Activated CD4-positive, alpha-beta T cell treated with anti-CD3 and anti-CD28 coated beads, Interleukin-2, amount 10 ng/mL, durations not matched to agents 7 days and 5 days (primary cell): ENCODE measurements at places on chromosomes 3 and 15. TPM values are rescaled to one million over a fixed set of nuclear protein-coding genes. Genes with fewer than 3 reads are reported as not detected.

GRCh38 chr3:10601151-10601856 is 95.9 kb upstream of the ATP2B2 start:
- no peak for DNase-seq

DNA sequence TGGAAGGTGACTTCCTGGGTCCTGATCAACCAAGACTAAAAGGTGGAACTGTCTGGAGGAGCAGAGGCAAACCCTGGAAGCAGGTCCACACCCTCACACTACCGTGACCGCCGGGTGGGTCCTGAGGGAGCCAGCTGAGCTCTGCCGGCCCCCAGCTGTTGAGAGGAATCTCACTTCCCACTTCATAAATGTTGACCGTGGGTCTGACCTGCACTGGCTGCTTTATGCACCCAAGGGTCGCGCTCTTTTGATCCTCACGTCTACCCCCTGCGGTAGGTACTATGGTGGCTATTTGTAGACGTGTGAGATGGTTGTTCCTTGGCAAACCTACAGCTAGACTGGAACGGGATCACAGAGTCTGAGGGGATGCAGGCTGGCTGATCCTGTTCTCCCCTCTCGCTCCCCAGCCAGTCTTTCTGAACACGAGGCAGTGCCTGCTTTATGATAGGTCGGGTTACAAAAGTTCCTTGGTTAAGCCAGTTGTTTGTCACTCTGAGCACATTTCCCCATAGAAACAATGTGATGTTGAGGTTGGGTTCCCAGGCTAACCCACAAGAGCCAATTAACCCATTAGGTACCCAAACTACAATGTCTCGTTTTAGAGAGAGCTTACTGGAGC is 113.0 kb upstream of the ETV5 start:
- DNase-seq = no peak

GRCh38 chr3:139519998-139520737 is 19.4 kb downstream of the RBP1 start:
- no peak for DNase-seq

DNA sequence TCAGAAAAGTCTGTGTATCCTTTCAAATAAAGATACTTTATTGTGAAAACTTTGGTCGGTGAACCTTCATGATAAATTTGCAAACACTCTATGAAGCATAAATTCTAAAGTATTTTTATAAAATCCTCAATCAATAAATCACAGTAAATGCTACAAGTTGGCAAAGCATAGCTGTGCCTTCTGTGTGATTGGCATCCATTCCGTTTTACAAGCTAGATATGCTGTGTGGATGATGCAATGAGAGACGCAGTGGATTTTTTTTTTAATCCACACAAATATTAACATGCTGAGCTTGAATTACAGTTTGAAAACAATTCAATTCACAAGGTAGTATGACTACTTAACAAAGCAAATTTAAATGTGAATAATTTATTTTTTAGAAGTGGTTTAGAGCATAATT is 937.2 kb downstream of the ZPLD1 start:
- DNase-seq = no peak

DNA sequence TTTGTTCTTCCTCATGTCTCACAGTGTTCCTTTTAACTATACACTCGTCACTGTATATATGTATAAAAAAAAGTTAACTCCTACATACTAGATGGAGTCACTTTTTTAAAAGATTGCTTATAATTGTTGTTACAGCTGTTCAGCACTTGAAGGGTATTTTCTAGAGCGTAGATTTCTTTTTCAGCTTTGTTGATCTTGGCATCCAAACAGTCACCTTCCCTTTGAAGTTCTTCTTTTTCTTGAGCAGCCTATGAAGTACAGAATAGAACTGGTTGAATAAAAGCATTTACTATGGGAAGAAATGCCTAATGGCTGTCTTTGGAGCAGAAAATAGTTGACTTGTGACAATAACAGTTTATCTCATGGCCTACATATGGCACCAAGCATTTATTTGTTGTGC is 17.8 kb downstream of the TTC14 start:
- DNase-seq = no peak

- DNase-seq = no peak
These were observed 30.8 kb downstream of the GALNT15 start for GRCh38 chr3:16205156-16205870.

GRCh38 chr15:74207652-74208440 is 5.3 kb upstream of the STRA6 start:
- no peak for DNase-seq

GRCh38 chr15:88707771-88708654 is 69.2 kb downstream of the ISG20 start:
- no peak for DNase-seq

DNA sequence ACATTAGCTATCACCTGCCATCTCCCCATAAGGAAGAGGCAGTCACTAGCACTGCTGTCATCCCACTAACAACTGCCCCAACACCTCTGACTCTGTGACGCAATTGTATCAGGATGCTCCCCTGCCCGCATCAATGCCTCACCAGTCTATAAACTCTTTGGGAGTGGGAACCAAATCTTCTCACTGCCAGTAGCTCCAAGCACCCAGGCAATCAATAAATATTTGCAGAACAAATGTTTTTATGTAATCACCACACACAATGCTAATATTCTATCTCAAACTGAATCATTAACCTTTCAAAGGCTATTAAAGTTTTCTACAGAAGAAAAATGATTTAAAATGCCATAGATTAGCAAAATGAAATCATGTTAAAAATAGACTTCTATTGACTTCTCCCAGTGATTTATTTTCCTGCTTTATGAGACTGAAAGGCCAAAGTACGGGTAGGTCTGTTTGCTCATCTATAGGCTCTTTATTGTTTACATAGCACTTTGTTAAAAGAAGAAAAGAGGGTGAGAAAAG is 131.3 kb downstream of the PLD1 start:
- no peak for DNase-seq

DNA sequence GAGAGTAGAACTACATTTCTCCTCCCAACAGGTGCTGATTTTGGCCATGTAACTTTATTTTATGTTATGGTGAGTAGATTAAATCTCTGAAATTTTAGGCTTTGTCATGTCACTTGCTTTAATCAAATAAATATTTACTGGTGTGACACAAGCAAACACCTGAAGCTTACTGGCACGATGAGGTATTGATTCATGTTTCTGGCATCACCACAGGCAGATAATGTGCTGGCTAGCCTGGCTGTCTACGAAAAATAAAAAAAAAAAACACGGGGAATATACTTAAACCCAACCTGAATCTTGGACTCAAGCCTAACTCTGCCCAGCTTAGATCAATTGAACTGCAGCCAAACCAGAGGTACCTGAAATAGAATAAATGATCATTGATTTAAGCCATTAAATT is 65.6 kb upstream of the CADM2 start:
- DNase-seq = no peak

DNA sequence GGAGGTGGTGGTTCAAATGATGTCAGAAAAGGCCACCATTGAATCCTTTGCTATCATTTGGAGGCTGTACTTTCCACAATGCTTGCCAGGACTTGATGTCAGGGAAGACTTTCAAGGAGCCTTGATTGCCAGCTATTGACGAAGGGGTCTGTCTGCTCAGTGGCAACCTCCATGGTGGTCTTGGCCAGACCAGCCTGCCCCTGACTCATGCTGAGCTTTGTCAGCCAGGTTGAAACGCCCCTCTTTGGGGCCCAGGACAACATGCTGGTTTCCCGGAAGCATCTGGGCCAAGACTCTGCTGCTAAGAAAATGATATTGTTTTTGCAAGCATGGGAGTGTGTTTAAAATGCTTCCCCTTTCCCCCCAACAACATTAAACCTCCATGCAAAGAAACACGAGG is 26.7 kb downstream of the CGNL1 start:
- no peak for DNase-seq

- DNase-seq = no peak
These were observed 126.0 kb downstream of the FMN1 start for GRCh38 chr15:33068511-33068990.

- DNase-seq = no peak
These were observed 7.8 kb upstream of the DAG1 start for GRCh38 chr3:49462222-49462621.

DNA sequence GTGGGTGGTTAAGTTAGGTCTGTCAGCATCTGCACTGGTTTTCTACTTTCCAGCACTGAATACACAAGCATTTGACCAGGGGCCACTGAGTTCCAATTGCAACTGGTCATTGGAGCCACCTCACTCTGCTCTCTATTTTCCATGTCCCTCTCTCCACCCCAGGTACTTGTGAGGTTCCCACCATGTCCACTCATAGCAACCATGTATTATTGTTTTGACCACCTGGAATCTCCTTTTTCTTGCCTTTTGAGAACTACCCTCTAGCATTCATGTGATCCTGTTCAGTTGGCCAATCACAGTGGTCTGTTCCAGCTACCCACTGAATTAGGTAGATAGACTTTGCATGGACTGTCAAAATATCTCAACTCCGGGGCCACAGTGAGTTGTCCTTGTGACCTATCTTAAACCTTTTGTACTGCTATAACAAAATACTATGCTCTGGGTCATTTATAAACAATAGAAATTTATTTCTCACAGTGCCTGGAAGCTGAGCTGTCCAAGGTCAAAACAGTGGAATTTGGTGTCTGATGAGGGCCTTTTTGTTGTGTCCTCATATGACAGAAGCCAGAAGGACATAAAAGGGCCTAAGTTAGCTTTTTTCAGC is 20.2 kb upstream of the TM4SF18 start:
- DNase-seq = no peak

GRCh38 chr3:71063773-71064290 is 519.7 kb downstream of the FOXP1 start:
- DNase-seq = peak; percentile 42

DNA sequence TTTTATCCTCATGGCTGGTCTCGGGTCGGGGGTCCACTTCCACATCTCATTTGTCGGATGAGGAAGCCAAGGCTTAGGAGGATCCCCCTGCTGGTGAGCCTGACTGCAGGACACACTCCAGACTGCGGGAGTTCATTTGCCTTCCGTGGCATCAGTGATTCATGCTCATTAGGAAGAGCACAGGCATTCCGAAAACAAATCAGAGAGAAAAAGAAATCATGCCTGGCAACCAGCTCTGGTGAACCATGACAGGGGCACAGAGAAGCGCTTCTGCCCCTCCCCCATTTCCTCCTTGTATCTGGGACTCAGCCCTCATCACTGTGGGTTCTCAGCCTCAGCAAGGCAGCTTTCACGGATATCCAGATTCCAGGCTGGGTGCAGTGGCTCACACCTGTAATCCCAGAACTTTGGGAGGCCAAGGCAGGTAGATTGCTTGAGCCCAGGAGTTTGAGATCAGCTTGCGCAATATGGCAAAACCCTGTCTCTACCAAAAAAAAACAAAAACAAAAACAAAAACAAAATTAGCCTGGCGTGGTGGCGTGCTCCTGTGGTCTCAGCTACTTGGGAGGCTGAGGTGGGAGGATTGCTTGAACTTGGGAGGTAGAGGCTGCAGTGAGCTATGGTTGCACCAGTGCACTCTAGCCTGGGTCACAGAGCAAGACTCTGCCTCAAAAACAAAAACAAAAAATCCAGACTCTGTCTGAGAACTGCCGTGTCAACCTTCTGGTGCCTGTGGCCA is 28.4 kb downstream of the IRAK2 start:
- peak; percentile 69 for DNase-seq

DNA sequence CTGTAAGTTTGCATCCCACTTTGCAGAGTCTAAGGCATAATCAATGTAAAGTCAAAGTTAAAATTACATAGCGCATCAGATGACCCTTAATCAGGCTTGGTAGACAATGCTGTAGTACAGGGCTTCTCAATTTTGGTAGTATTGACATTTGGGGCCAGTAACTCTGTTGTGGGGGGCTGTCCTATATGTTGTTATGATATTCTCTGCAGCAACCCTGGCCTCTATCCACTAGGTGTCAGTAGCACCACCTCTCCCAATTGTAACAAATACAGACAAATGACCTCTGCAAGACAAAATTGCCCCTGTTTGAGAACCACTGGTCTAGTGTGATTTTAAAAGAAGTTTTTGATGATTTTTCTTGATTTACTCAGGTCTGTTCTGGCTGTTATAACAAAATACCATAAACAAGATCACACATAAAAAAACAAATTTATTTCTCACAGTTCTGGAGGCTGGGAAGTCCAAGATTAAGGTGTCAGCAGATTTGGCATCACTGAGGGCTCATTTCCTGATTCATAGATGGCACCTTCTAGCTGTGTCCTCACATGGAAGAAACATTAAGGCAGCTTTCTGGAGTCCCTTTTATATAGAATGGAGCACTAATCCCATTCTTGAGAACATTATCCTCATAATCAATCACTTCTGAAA is 37.6 kb upstream of the SLC9A9 start:
- DNase-seq = peak; percentile 41

DNA sequence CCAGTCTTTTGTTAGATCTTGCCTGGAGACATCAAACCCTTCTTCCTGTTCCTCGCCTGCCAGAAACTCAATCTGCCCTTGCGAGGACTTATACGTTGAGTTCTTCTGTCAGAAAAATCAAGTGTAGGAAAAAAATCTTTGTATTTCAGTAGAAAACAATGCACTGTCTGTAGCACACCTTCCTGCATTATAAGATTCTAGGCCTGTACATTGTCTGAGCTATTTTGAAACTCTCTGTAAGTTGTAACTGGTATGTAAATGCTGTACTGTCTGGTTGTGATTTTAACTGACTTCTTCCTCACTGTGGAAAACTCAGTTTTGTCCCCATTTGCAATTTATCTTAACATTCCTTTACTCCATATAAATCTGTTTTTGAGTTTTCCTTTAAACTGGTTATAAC is 17.7 kb upstream of the XIRP1 start:
- no peak for DNase-seq

GRCh38 chr15:66164788-66165187 is 88.8 kb downstream of the MEGF11 start:
- no peak for DNase-seq

SKOR1 gene
- 0.30 TPM for total RNA-seq

CAMKV gene
- not detected for total RNA-seq

RAB6B gene
- not detected for total RNA-seq

TNFAIP8L3 gene
- total RNA-seq = not detected

NRG4 gene
- not detected for total RNA-seq

CYP1A2 gene
- total RNA-seq = not detected

CCK gene
- total RNA-seq = not detected

CCR4 gene
- total RNA-seq = 60.3 TPM

GPR27 gene
- total RNA-seq = 1.0 TPM

SAXO2 gene
- total RNA-seq = 14.3 TPM
